ENCODE measurements at places on chromosomes 2 and 18.
A peak's percentile ranks its signal among the peaks of the same experiment; 100 is the strongest.

GRCh38 chr18:10401521-10401920, 52.9 kb upstream of the APCDD1 start:
- DNase-seq = no peak

GRCh38 chr18:50879302-50880118, 592 bp downstream of the ME2 start:
- DNase-seq = peak; percentile 77

DNA sequence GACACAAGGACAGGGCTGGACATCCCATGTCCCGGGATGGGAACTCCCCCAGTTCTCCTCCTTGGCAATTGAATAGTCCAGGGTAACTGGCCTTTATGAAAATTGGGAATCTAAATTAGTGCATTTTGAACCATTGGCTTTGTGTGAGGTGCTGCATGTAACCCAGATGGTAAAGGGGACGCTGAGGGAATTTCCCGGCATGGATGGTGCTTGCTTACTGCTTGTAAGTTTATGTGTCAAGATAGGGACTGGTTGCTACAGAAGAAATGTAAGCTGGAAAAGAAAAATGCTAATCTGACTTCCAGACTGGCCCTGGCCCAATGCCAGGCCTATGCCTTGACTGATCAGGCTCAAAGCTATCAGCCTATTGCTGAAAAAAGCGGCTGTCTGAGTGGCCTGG, 1096.7 kb upstream of the DDX18 start:
- no peak for DNase-seq

DNA sequence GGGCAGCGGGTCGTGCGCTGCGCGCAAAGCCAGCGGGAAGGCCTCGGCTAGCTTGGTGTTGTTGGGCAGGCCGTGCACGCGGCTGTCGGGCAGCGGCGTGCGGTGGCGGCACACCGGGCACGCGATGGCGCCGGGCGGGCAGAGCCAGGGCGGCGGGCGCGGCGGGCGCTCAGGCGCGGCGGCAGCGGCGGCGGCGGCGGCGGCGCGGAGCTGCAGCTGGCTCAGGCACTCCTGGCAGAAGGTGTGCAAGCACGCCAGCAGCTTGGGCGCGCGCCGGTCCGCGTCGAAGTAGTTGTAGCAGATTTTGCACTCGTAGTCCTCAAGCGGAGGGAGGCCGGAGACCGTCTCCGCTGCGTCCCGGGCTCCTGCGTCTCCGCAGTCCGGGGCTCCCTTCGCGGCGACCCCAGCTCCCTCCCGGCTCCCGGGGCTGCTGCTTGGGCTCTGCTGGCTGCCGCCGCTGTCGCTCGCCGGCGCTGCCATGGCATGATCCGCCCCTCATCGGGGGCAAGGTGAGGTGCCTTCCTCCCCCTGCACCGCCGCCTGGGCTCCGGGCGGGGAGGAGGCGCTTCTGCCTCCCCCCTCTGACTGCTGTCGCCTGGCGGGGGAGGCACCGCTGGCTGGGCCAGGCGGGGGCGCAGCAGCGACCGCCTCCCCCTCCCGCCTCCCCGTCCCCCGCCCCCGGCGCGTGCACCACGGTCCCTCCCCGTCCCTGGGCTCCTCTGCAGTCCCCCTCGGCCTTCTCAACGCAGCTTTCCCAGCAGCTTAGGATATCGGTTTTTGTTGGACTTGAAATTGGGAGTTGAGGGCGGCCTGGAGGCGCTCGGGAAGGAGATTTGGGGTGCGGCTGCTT, 21.0 kb upstream of the PAX3 start:
- DNase-seq = no peak

DNA sequence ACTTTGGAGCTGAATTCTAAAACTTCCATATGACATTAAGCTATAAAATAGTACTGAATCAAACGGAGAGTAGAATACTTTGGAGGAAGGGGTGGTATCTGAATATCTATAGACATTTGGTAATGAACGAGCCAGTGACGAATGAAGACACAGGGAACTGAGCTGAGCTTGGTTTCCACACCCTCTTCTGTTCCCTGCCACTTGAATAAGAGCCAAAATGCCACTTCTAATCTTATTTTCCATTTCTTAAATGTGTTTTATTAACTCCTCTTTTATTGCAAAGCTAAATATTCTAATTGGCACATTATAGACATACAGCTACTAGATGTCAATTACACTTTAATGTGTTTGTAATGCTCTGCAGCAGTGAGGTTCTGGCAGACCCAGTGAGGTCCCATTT, 76.1 kb downstream of the AFF3 start:
- no peak for DNase-seq

DNA sequence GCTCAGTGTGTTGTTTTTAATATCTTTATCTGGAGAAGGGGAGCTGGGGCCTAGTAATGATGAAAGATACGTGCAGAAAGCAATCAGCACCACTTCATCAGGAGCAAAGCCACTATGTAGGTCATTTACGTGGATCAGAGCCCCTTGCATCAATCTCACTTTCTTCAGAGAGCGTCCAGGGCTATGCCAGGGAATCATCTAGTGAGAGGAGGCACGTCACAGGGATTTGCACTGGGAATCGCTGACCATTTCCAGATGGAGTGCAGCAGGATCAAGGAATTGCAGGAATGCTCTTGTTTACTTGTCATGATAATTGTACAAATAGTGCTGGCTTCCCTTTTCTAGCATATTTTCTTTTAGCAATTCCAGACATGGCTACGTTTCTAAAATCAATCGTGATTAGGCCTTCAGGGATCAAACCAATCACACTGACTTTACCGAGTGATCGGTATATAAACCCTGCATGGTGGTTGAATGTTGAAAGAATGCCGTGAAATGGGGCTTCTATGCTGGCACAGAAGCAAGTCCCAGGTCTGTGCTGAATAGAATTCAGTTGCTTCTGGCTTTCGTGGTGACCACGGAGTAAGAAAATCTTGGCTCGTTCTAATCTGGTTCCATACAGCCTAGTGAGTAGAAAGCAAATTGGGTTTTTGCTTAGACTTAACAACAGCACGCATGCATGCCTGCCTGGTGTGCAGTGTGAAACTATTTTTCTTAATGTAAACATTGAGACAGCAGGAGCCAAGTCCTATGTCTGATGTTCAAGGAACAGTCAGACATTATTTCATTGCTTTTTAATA, 122.8 kb downstream of the TMEM200C start:
- DNase-seq = no peak

GRCh38 chr2:174829550-174829949, 65.3 kb upstream of the CHRNA1 start:
- no peak for DNase-seq

GRCh38 chr2:241908686-241909420, 39.3 kb downstream of the RTP5 start:
- DNase-seq = no peak

DNA sequence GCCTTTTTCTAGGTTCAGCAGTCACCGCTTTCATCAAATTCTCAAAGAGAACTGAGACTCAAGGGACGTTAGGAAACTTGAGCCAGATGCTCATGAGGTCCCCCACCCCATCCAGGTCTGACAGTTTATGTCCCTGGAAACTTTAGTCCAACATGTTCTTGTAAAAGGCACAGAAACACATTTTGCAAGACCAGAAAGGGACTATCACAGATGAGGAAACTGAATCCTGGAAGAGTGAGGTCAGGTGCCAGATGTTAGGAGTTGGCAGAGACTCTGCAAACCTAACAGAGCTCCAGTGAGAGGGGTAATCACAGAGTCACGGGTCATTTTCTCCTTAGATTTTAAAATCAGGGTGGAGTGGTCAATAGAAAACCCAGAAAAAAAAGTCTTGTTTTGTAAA, 76.6 kb downstream of the RDH14 start:
- DNase-seq = no peak

DNA sequence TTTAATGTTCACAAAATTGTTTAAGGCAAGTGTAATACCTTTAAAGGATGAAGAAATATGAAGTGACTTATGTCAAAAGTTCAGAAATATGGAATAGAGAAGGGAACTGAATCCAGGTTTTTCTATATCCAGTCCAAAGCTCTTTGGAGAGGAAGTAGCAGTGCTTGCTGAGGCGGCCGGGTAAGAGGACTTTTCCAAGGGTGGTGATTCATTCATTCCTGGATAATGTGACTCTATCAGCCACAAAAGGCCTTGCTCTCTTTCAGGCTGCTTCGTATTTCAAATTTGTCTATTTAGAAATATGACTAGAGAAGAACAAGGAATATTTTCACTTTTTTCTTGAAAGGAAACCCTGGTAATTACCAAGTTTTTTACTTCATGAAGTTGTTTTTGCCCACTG, 830.1 kb upstream of the ZEB2 start:
- DNase-seq = no peak

DNA sequence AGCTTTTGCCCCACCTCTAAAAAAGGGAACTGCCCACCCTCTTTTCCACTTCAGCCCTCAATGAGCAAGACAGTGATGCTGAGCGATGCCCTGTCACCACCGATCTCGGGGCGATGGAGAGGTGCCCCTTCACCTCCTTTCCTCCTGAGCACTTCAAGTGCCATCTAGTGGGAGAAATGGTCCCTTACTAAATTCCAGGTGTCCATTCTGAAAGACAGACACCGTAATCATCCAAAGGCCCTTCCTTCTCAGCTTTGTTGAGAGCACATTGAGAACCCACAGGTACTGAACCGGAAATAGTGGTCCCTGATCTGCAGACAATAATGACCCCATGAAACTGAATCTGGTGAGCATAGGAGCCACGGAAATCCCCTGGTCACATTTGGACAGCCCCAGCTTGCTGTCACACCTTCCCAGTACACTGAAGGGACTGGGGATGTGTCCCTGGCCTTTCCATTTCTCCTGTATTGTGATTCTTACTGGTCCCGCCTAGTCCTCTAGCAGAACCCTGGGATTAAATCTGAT, 38.5 kb downstream of the KCTD18 start:
- DNase-seq = peak; percentile 61

GRCh38 chr18:29780816-29781215, 1261.7 kb downstream of the DSC3 start:
- DNase-seq = no peak

Data from C1 segment of cervical spinal cord (tissue), 14 donors.